ENCODE measurements at places on chromosomes 3 and 15. TPM values are rescaled to one million over a fixed set of nuclear protein-coding genes. Genes with fewer than 3 reads are reported as not detected.

DNA sequence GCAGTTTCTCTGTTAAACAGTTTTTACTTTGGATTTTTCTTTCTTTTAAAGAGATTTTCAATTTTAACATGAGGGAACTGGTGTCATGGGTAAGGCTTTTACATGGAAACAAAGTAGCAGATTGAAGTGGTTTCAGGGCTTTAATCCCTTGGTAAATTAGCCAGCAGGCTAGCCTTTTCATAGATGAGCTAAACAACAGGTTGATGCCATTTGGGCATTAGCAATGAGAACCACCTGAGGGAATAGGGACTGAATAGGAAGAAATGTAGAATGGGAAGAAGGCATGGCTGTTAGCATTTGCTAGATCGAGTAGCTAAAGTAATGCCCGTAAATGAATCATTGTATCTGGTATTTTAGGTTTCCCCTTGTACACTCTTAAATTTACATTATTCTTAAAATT is 165.5 kb upstream of the MLF1 start:
- DNase-seq = no peak

DNA sequence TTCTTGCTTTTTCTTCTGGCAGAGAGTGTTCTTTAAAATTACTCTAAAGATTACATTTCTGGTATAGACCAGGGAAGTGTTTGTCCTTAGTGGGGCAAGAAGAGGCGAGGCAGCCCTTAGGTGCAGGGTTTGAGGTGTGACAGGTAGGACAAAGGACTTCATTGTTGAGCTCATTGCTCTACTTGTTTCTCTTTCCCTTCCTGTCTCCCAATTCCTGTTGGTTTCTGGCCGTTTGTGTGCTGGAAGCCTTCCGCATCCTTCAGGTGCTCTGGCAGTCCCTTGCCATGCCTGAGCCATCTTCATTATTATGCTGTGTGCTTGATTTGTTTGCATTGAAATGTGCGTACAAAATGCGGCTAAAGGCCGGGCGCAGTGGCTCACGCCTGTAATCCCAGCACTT is 85.1 kb downstream of the CCK start:
- peak; percentile 26 for DNase-seq

GRCh38 chr3:172550347-172550943 is 27.2 kb upstream of the TNFSF10 start:
- DNase-seq = no peak

GRCh38 chr3:189100866-189101265 is 70.9 kb upstream of the TPRG1 start:
- DNase-seq = no peak

- no peak for DNase-seq
Measured at GRCh38 chr15:58650102-58650501, 99.4 kb downstream of the ADAM10 start.

- no peak for DNase-seq
Measured at GRCh38 chr15:68385671-68386586, 46.0 kb downstream of the ITGA11 start.

DNA sequence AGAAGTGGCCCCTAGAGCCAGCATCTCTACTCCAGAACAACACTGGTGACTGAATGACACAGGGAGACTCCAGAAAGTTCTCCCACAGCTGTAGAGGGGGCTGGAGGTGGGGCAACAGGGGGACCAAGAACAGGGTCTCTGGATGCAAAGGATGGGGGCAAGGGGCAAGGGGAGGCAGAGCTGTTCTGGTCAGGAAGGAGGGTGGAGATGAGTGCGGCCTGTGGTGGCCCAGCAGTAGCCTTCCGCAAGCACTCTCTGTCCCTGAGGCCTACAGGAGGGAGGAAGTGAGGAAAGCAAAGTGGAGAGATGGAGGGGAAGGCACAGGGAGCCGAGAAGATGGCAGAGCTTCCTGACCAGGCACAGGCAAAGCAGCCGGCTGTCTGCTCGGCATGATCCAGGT is 56.5 kb downstream of the HOMER2 start:
- DNase-seq = no peak

DNA sequence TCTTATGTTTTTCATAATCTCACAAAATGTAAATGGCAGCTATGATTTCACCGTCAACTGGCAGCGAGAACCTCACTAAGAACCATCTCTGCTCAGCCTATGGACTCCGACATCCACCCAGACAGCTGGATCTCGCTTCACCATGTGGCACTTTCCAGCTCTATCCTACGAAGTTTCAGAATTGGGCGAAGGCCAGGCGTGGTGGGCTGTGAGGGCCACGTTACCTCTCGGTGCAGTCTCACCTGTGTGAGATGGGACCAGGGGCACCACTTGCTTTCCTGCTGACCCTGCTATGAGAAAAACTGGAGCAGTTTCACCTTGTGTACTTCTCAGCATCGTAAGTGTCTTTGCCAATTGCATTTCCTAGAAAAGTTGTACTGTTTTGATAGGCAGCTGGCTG is 32.3 kb downstream of the CHDH start:
- DNase-seq = peak; percentile 14

GRCh38 chr3:159499031-159499793 is 489.4 kb upstream of the IL12A start:
- no peak for DNase-seq

- DNase-seq = no peak
Measured at GRCh38 chr3:110405830-110406585, 665.6 kb upstream of the NECTIN3 start.

- DNase-seq = no peak
Measured at GRCh38 chr3:9142362-9142761, 107.1 kb downstream of the SRGAP3 start.

DNA sequence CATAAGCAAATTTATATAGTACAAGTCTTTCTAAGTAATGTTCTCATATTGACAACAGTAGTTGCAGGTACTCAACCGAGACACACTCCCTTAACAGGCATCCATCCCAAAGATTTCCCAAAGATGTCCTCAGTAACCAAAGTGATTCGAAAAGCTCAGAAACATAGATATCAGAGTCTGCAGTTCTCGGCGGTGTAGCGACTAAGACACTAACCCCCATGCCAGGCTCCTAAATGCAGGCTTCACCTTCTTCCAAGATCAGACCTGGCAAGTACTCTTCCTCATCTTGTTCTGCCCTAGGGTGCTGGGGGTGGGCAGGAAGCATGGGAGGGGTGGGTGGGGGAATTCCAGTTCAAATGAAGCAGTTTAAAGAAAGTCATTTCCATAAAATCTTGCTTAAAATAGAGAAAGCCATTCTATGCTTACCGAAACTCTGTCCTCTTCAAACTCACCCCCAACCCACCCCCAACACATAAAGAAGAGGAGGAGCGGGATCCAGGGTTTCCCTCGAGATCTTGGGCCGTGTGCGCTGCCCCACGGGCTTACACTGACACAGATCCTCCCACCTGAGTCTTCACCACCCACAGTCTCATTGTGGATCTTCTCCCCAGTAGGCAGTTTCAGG is 59.0 kb upstream of the BCL6 start:
- no peak for DNase-seq

GRCh38 chr15:94383706-94384105 is 152.3 kb downstream of the MCTP2 start:
- no peak for DNase-seq

GRCh38 chr3:13600950-13601691 is 52.2 kb downstream of the FBLN2 start:
- DNase-seq = no peak

DNA sequence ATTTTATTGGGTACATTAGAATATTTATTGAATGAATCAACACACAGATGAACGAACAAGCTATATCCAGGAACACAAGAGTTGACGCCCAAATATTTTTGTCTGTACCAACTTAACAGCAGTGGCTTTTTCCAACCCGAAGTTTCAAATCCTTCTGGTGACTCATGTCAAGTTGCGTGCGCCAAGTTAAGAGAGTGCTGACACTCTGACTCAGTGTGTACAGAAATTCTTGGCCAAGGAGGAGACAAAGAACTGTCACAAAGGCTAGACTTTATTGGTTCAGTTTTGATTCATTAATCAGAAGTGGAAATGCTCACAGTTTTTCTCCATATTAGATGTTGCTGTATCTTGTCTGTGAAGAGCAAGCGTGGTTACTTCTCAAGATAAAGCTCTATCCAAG is 59.6 kb upstream of the TSC22D2 start:
- DNase-seq = no peak

- DNase-seq = peak; percentile 94
Measured at GRCh38 chr3:14371573-14372474, 30.6 kb upstream of the SLC6A6 start.

- DNase-seq = no peak
Measured at GRCh38 chr15:101124731-101125451, 127.0 kb downstream of the CHSY1 start.

DNA sequence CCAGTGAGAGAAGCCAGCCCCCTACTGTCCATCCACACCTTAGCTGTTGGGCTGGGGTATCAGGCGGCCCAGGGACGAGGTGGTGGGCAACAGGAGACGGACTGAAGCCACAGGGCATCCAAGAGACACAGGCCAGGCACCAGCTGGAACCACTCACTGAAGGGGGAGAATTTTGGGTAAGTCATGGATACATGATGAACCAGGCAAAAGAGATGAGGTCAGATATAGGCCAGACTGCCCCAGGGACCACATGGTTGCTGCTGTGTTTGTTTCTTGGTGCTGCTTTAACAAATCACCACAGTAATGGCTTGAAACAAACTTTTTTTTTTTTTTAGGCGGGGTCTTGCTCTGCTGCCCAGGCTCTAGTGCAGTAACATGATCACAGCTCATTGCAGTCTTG is 66.4 kb downstream of the SEMA5B start:
- no peak for DNase-seq

GRCh38 chr3:159629329-159630084 is 359.1 kb upstream of the IL12A start:
- DNase-seq = no peak

DNA sequence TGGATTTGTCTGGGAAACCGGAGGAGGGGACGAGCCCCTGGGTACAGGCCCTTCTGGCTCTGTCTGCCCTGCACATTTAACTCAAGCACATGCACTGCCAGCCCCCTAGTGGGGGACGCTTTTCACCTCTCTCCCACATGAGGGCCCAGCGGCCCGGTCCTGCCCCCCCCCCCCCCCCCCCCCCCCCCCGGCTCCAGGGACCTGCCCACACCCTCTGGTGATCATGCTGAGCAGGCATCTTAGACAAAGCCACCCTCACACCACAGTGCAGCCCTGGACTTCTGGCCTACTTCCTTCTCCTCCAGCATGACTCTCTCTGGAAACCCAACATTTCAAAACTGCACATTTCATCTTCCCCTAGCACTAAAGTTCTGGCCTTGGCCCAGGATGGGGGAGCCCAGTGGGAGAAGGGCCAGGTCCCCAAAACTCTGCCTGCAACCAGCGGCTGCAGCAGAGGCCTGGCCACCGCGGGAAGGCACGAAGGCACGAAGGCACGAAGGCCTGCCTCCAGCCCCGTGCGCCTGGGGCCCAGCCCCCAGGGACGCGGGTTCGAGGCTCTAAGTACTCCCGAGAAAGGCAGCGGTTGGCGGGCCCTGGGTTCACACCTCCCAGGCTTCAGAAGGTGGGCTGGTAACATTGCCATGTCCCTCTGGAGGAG is 14.1 kb downstream of the KLF15 start:
- no peak for DNase-seq

DNA sequence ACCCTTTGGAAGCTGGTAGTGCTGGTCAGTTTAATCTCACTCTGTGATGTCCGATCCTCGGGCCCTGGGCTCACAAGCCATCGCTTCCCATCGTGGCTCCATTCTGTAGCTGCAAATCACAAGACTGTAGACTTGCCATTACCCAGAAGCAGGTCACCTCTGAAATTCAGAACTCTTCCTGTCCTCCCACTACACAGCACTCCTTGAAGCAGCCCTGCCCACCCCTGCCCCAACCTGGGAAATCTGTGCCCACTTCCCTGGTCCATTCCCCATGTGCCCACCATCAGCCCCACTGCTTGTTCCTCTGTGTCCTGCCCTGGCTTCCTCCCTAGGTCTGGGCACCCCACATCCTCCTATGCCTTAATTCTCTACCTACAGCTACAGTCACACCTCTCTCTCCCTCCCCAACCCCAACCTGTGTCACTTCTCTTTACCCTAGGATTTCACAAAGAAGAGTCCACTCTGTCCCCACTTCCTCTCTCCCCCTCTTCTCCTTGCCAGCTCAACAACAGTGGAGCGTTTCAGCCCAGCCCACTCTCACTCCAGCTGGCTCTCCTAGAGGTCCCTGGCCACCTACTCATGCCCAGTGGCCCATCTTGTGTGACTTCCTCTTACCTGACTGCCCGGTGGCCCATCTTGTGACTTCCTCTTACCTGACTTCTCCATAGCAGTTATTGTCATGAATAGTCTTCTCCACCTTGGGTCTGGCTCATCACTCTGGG is 8.3 kb downstream of the ZNF710 start:
- DNase-seq = no peak

- no peak for DNase-seq
Measured at GRCh38 chr3:177262396-177262795, 65.1 kb upstream of the TBL1XR1 start.

DNA sequence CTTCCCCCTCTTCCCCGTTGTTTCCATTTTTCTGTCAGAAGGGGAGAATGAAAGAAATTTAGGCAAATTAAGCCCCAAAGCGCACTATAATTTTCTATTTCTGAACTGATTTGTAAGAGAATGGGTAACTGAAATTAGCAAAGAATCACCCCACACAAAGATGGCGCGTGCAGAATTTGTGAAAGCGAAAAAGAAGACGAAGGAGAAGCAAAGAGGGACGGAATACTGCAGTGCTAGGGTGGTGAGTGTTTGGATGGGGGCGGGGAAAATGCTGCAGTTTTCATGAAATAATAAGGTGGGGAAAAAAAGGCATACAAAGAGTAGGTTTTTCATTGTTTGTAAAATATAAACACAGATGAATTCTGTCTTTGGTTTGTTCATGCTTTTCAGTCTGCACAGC is 4.6 kb upstream of the CTNNB1 start:
- no peak for DNase-seq

DNA sequence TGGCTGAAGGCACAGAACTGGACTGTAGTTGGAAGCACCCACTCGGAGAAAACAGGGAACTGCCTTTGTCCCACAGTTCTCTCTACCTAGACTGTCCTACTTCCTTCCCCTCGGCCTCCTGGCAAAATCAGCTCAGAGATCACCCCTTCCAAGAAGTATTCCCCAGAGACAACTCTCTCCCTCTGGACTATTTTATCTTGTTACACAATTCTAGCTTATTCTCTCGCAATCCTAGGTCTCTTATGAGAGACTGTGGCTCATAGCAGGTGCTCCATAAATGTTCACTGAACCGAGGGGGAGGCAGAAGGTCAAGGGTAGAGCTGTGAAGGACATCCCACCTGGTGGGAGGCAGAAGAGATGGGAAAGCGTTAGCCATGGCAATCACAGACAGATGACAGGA is 10.6 kb downstream of the HEG1 start:
- DNase-seq = no peak

Gene LMCD1
- total RNA-seq = 5.8 TPM

Gene HYKK
- total RNA-seq = 6.3 TPM

Gene LRRN1
- 1.0 TPM for total RNA-seq

Gene GP9
- 0.39 TPM for total RNA-seq

Gene LNP1
- total RNA-seq = 1.1 TPM

Gene MESP1
- total RNA-seq = 9.7 TPM

Gene GABRB3
- 2.5 TPM for total RNA-seq

Gene ITPR1
- total RNA-seq = 21.2 TPM

Gene CD80
- total RNA-seq = 0.40 TPM

Gene VPS39
- 56.0 TPM for total RNA-seq

Gene ZBED2
- not detected for total RNA-seq
